ENCODE measurements at places on chromosomes 4 and X.
A peak's percentile ranks its signal among the peaks of the same experiment; 100 is the strongest.

DNA sequence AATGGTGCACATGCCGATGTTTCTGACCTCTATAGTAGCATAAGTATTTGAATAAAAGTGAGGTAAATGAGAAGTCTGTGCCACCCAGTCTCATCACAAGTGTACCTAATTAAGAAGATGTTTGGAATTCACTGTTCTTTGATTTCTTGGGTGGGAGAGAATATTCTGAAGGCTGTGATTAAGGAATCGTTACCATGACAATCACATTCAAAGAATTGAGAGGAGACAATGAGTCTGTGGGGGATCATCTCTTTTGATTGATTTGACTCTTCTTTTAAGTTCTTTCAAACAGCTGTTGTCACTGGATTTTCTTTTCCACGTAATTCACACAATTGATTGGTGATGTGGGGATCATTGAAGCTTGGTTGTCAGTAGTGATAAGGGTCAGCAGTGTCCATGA is 18.1 kb downstream of the FHL1 start:
- no peak for DNase-seq

GRCh38 chr4:80015407-80016189 is 57.4 kb downstream of the ANTXR2 start:
- DNase-seq: no peak

DNA sequence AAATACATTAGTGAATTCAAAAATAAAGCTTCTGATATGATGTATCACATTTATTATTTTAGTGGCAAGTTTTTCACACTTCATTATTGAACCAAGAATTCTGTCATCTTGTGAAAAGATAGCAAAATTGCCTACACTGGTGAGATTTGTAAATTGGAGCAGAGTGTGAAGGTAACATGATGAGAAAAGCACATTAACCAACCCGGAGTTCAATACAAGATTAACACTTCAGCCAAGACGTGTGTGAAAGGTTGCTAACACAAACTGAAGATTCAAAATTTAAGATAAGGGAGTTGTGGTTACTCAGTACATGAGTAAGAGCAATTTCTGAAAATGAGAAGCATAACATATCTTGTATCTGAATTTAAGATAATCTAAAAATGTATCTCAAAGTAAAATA is 346.7 kb downstream of the PDHA2 start:
- no peak for DNase-seq

- no peak for DNase-seq
Observed at GRCh38 chr4:164439037-164439436, 314.9 kb upstream of the SMIM31 start.

- no peak for DNase-seq
Observed at GRCh38 chrX:23822397-23822796, 39.4 kb downstream of the SAT1 start.

DNA sequence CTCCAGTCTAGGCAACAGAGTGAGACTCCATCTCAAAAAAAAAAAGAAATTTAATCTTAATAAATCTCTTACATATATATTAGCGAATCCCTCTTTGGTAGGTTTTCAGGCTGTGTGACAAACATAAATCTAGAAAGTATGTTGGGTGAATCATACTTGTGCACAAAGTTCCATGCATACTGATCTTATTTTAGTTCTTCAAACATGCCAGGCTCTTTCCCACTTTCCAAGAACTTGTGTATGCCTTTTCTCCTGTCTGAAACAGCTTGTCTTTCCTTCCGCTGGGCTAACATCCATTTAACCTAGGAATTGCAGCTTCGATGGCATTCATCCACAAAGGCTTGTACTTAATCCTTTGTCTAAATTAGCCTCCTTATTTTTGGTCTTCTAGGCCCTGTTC is 156.6 kb upstream of the CASK start:
- DNase-seq: no peak

- DNase-seq: peak; percentile 10
Observed at GRCh38 chrX:141314441-141314840, 72.1 kb upstream of the SPANXC start.

DNA sequence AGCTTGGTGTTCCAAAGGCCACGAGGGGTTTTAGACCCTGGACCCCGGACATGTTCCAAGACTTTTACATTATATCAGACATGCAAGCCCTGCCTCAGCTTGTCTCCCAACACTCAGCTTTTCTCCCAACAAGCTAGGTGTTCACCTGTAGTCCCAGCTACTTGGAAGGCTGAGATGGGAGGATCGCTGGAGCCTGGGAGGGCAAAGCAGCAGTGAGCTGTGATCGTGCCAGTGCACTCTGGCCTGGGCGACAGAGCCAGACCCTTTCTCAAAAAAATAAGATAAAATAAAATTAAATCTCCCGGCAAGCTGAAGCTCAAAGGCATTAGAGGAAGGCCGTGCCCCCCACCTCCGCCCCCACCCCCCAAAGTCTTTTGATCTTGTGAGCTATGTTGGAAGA is 13.7 kb downstream of the CTAG1A start:
- no peak for DNase-seq

- no peak for DNase-seq
Observed at GRCh38 chrX:129726307-129727111, 12.3 kb upstream of the XPNPEP2 start.

GRCh38 chr4:26300314-26301307 is 20.2 kb upstream of the RBPJ start:
- no peak for DNase-seq

DNA sequence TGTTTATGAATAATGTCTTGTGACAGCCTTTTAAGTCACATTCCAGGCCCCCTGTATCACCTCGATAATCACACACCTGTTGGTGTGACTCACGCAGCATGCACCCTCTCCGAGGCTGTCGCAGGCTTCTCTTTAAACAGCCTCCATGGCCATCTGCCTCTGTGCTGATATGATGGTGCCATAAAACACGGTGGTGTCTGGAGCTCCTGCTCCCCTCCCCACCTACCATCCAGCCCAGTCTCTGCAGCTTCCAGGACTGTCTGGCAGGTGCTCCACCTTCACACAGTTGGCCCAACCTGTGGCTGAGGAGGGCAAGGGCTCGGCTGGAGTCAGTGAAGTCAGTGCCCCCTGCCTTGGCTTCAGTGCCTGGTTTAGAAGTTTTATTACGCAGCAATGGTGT is 173.8 kb upstream of the RPL34 start:
- DNase-seq: no peak

DNA sequence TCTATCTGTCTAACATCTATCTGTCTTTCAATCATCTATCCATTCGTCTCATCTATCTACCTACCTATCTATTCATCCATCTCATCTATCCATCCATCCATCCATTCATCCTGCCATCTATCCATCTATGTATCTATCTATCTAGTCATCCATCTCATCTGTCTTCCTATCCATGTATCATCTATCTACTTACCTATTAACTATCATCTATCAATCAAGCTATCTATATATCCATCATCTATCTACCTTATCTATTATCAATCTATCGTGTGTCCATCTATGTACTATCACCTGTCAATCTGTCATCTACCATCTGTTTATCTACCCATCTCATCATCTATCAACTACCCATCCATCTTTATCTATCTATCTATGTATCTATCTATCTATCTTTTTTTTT is 217.7 kb downstream of the CRLF2 start:
- no peak for DNase-seq

DNA sequence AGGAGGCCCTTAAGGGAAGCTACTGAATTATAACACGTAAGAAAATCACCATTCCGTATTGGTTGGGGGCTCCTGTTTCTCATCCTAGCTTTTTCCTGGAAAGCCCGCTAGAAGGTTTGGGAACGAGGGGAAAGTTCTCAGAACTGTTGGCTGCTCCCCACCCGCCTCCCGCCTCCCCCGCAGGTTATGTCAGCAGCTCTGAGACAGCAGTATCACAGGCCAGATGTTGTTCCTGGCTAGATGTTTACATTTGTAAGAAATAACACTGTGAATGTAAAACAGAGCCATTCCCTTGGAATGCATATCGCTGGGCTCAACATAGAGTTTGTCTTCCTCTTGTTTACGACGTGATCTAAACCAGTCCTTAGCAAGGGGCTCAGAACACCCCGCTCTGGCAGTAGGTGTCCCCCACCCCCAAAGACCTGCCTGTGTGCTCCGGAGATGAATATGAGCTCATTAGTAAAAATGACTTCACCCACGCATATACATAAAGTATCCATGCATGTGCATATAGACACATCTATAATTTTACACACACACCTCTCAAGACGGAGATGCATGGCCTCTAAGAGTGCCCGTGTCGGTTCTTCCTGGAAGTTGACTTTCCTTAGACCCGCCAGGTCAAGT is 6.9 kb upstream of the MSANTD1 start:
- DNase-seq: no peak

- no peak for DNase-seq
Observed at GRCh38 chr4:48369248-48369647, 27.9 kb downstream of the SLAIN2 start.

GRCh38 chrX:1392376-1393068 is 609 bp upstream of the SLC25A6 start:
- DNase-seq: no peak

DNA sequence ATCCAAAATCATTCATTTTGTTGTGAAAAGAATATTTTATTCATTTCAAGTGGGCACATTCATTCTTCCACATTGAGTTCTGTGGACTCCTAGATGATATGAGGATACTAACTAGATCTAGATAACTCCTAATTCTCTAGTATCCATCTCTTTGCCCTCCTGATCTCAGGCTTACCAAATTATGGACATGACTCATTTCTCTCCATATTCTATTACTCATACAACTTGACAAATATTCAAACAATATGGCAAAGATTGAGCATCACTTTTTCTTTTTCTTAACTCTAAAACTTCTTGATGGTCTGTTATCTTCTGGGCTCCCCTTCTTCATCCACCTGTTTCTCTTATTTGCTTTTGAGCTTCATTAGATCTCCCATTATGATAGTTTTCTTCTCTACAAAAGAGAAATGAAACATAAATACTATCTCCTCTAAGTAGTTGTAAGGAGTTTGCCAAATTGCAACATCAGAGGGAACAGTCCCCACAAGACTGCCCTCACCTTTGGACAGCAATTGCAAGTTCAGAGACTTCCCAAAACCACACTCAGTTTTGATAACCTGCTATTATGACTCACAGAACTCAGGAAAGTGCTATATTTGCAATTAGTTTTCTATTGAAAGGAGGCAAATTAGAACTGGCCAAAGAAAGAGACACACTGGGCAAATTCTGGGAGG is 422.9 kb downstream of the SPRY1 start:
- DNase-seq: no peak

DNA sequence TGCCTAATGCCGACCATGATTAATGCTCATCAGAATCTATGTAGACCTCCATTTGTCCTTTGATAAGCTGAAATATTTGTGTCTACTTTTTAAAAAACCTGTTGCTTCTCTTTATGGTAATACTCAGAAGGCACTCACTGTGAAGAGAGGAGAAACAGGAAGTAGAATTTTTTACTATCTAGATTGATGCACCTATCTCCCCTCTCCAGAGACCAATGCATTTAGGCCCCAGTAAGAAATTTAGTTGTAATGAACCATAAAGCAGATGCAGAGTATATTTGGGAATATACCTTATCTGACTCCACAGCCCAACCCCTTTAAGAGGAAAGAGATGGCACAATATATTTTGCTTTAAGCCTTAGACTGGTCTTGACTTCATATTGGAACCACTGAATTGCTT is 11.1 kb downstream of the TBL1X start:
- DNase-seq: no peak

DNA sequence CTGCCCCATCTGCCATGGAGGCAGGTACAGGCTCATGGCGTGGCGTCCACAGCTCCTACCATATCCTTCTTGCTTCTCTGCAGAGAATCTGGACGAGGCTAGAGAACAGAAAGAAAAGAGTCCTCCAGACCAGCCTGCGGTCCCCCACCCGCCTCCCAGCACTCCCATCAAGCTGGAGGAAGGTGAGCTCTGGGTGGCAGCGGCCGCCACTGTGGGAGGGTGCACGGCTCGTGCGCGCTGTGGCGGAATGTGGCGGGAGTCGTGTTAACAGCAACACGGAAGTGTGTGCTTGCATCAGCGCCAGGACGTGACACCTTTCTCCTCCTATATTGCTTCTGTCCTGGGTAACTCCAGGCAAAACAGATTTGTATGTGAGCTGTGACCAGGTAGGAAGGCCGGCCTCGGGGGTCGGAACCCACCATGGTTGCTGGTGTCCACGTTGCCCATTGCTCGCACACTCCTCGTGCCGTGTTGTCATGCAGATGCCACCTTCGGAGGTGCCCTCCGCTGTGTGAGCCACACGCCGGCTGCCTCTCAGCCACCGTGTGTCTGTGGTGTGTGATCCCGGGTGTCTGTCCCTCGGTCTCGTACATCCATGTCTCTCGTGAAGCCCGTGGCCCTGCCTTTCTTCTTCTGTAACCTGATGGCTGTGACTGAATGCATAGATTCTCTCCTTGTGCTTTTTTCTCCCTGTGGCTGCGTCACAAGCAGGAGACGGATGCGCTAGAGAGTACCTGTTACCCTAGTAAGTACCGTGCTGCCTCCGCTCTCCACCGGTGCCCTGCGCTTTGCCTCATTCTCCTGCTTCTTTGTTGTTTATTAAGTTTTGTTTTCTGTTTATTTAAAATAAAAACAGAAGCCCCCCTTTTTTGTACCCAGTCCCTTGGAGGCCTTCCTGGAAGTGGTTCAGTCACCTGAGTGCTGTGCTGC is 37.0 kb downstream of the NOP14 start:
- no peak for DNase-seq

GRCh38 chr4:3071811-3072210 is 2.5 kb downstream of the HTT-AS start:
- no peak for DNase-seq

DNA sequence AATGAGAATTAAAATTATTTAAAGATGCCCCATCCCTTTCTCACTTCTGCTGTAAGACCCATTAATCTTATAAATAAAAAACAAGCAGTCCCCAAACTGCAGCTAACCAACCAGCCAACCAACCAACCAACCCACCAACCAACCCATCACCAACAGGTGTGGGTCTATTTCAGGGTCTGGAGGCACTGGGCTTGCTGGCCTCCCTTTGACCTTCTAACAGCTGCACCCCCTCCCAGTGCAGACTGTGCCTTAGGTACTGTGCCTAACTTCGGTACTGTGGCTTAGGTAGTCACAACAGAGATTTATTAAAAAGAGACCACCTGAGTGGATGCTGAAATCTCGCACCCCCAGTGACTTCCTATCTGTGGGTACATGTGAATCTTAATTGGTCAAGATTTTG is 128.1 kb downstream of the SORBS2 start:
- no peak for DNase-seq

DNA sequence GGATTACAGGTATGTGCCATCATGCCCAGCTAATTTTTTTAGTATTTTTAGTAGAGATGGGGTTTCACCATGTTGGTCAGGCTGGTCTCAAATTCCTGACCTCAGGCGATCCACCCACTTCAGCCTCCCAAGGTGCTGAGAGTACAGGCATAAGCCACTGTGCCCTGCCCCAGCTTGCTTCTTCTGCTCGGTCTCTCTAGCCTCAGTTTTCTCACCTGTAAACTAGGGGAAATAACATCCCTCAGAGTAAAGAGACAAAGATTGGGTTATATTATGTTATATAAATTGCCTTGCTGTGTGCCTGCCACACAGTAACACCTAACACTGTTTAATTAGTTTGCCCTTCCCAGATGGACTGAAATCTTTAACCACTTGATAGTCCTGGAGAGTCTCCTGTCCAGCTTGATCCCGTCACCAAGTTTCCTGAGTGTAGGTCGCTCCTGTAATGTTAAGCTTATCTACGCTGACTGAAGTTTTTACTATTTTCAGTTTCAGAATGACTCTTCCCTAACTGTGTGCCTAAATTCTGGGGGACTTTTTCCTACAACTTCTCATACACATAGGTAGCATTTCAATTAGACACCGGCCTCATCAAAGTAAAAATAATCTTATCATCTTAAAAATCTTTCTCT is 412.7 kb upstream of the TENM3 start:
- no peak for DNase-seq

- no peak for DNase-seq
Observed at GRCh38 chrX:153727123-153727931, 2.7 kb downstream of the ABCD1 start.

Measured in GM04503 (cell line).